Ecto neural progenitor cell (in vitro differentiated cells): ENCODE measurements at places on chromosomes 7 and 10.

DNA sequence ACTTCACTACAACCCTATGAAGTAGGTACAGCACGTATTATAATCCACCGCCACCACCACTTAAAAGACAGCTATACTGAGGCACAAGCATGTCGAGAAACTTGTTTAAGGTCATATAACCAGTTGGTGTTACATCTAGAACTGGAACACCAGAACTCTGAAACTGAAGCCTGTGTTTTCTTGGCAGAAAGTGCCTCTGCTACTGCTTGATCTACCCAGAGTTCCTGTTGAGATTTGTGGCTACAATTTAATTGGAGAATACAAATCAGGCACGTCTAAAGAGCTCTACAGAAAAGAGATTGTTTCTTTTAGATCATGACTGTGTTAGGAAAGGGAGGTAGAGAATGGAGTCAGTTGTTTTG is 4.3 kb upstream of the ADD3 start:
- DNase-seq, result no peak

- DNase-seq, result no peak
Measured at GRCh38 chr10:59373071-59373470, 10.7 kb upstream of the FAM13C start.

GRCh38 chr10:91590142-91590903 is 42.5 kb downstream of the PPP1R3C start:
- no peak for DNase-seq

GRCh38 chr10:5840314-5841307 is 27.4 kb upstream of the GDI2 start:
- peak; percentile 62 for DNase-seq

GRCh38 chr10:44293842-44294241 is 91.1 kb downstream of the CXCL12 start:
- no peak for DNase-seq

GRCh38 chr10:93993782-93994437 is at the start of gene PLCE1:
PLCE1 (plus strand) TSS chr10:93993931; CDS start chr10:94031047, 37,116 bp downstream.
- peak; percentile 77 for DNase-seq

DNA sequence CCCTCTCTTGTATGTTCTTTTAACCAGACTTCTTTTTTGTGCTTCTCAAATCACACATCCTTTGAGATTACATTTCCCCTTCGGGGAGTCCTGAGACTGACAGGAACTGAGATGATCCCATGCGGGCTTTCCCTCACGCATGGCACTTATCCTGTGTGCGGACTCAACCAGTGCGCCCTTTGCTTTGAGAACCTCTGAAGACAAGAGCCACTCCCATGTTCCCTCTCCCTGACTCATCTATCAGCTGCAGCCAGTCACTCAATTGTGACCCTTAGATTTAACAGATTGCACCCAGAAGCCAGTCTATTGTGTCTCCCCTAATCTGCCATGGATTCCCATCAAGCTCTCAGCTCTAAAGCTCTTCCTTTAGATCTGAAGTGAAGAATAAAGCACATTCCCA is 353.9 kb upstream of the MEOX2 start:
- no peak for DNase-seq

DNA sequence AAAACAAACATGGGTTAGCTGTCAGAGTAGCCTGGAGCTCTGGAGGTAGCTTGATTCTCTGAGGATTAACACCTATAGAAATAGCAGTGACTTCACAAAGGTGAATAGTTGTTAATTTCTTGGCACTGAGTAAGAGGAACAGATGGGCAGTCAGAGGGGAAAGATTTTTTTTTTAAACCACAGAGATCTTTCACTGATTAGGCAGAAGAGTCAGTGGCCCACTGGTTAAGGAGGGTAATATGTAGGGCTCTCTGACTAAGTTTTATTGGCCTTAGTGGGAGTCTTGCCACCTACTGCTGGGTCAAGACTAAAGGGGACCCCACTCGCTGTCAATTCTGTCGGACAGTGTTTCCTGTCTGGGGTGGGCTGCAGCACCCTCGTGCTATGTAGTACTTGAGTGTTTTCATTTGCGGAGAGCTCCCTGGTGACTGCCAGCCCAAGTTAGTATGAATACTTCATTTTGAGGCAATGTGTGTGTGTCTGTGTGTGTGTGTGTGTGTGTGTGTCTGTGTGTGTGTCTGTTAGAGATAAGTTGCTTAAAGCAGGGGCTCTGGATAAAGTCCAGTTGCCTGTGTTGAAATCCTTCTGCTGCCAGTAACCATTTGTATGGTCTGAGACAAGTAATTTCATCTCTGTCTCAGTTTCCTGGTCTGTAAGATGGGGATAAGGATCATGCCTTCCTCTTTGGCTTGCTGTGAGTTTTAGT is 145.2 kb downstream of the ARID5B start:
- DNase-seq, result no peak

- DNase-seq, result no peak
Measured at GRCh38 chr7:155685070-155685790, 40.8 kb downstream of the RBM33 start.

DNA sequence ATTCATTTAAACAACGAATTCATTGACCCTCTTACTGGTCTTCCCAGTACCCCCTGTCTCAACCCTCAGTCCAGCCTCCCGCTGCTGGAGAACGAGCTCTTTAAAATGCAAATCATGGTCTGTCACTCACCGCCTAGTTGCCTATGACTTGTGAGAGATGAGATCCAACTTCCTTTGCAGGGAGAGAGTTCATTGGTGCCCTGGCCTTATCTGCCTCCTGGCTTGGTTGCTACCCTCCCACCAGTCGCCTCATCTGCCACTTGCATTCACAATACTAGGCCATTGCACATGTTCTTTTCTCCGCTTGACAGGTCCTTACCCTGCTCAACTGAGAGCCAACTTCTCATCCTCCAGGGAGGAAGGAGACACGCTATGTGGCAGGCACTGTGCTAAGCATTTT is 54.0 kb upstream of the MXI1 start:
- no peak for DNase-seq

DNA sequence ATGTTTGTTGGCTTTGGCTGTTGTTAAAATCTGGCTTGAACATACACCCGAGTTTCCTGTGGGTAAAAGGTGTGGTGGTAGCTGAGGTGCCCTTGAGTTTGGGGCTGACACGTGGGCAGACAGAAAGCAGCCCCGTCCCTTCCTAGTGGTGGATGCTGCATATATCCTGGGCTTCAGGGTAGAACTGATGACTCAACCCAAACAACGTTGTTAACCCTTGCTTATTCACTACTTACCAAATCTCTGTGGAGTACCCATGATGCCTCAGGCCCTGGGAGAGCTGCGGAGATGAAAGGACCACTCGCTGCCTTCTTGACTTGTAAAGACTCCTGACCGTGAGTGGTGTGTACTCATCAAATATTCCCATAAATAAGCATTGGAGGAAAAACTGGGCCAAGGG is 245.1 kb downstream of the RAB11FIP2 start:
- no peak for DNase-seq

- DNase-seq, result no peak
Measured at GRCh38 chr10:124350806-124351205, 67.9 kb downstream of the OAT start.

DNA sequence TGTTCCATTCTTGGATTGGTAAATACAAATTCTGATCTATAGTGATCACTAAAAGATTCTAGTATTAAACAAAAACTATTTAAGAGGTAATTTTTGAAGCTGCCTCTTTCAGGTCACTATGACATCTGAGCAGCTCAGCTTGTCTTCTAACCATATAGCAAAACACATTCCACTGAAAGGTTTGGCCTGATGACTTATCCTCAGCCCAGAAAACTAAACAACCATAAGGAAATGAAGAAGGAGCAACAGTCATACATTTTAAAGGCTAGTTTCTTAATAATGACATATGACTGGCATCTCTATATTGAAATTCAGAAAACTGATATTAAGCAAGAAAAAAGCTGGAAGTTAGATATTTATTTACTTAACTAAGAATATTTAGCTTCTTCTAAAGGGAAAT is 24.6 kb downstream of the NT5C2 start:
- no peak for DNase-seq

DNA sequence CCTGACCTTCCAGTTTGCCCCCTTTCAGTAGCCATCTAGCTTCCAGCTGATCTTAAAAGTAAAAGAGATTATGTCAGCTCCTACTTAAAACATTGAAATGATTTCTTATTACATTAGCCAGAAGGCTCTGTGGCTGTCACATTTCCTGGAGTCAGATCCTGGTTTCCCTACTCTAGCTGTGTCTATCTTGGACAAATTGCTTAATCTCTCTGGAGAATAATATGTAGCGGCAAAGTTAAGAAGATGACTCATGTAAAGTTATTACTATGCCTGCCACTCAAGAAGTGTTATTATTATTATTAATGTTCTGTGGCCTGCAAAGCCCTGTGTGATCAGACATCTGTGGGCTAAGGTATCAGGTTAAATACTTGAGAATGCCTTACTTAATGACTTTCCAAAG is 107.2 kb downstream of the RUNDC3B start:
- no peak for DNase-seq

DNA sequence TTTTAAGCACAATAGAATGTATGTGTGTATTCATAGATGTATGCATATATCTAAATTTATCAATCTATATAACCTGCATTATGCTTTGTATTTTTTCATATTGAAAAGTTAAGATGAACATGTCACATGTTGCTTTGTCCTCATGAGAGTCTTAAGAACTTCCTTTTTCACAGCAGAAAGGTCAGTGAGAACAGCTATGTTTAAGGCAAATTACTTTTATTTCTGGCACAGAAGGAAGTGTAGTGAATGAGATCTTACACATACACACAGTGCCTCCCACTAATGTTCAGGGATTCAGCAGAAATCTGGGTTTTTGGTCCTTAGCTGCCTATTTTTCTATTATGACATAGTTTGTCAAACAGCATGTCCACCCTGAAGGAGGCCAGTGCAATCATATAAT is 134.8 kb downstream of the TMEM26 start:
- DNase-seq, result no peak

- no peak for DNase-seq
Measured at GRCh38 chr7:138608275-138608674, 92.9 kb downstream of the SVOPL start.

DNA sequence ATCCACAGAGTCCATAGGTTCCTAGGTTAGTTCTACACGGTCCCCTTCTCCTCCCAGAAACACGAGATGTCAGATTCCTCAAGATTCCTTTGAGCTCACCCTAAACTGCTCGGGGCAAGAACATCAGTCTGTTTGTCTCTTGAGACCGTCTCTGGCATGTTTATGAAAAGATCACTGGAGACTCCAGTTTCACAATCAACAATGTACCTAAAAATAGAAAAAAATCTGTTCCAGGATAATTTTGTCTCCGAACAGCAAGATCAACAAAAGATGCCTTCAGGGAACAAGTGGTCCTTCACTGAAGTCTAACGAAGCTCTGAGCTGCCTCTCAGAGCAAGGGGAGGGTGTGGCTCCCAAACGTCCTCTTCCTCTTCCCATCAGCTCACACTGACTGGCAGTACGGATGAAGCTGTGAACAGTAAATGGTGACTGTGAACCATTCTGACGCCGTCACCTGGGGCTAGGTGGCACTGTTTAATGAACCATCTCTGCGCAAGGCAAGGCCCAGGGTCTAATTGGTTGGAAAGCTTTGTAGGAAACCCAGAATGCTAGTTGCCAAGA is 156.2 kb upstream of the LYZL1 start:
- no peak for DNase-seq

- DNase-seq, result no peak
Measured at GRCh38 chr10:59745163-59745650, 8.0 kb downstream of the MRLN start.

DNA sequence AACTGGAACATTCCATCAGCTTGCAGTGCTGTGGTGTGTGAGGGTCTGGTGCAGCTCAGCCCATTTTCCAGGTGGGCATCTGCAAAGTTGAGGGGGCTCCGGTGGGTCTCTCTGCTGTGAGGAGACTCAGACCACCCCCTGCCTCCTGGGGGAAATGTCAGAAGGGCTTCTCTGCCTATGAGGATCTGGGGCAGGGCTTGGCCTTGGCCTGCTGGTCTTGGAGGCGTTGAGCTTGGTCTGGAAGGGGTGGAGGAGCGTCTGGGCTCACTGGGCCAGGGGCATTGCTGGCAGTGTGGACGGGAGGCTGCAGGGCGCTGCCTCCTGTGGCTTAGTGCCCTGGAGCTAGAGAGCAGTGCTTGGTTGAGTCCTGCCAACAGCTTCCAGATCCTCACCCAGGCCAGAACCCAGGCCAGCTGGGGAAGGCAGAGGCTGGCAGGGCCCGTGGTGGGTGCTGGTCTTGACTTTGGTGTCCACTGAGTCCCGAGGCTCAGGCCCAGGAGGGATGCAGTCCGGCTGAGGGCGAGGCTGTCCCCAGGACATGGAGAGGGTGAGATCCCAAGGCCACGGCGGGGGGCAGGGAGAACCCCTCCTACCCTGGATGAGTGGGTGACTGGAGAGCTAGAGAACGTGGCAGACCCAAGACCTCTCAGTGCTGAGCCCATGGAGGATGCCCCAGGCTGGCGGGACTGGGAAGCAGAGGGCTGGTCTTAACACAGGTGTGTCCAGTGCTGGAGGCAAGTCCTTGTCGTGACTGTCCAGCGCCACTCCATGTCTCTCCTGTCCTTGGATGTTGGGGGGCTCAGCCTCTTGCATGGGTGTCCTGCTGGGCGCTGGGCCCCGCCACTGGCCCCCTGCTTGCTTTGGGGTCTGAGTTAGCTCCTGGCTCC is 2.8 kb downstream of the SPRN start:
- DNase-seq, result no peak

- no peak for DNase-seq
Measured at GRCh38 chr7:86904949-86905834, 154.3 kb downstream of the ELAPOR2 start.

DNA sequence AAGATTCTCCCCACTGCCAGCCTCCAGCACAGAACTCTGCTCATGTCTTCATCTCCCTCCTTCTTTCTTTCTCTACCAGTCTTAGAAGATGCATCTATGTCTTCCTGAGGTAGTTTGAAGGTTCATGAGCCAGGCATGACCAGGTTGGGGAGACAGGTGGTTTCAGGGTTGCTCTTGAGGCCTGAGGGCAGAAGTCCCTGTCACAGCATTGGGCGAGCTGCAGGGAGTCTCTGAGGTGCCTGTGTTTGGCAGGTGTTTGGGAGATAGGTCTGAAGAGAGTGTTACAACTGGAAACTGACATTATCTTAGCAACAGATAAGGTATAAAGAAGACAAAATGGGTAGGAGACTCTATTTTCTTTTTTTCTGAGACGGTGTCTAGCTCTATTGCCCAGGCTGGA is 18.7 kb downstream of the PRSS2 start:
- no peak for DNase-seq

GRCh38 chr7:103547451-103548284 is 101.7 kb upstream of the SLC26A5 start:
- DNase-seq, result no peak

DNA sequence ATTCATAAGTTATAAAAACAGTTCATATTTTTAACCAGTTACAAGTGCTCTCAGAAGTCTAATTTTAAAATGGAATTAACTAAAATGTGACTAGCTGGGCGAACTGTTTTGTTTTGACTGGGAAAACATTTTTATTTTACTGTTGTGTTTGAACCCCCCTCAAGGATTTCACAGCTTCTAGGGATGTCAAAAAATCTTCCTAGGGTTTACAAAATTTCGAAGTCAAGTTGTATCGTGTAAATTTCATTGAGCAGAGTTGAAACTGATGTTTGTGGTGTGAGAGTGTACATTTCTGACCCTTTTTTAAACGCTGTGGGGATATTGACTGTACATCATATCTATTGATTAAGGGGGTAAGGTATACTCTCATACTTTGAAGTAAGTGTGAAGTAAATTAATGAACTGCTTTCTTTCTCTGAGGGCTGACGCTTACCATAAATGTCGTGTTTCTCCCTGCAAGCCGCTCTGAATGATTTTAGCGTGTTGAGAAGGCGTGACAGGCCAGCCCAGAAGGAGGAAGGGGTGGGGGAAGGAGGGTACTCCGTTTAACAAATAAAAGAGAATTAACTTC is 1.8 kb upstream of the SP8 start:
- no peak for DNase-seq

- DNase-seq, result no peak
Measured at GRCh38 chr7:67463316-67463715, 466.7 kb downstream of the TYW1 start.

GRCh38 chr7:95632609-95633008 is 36.3 kb upstream of the PDK4 start:
- DNase-seq, result no peak
